ENCODE measurements at places on chromosomes 7 and 10.
A peak's percentile ranks its signal among the peaks of the same experiment; 100 is the strongest.

GRCh38 chr7:23672033-23672432 lies 8.0 kb upstream of the FAM221A start:
- DNase-seq = no peak

GRCh38 chr10:26221541-26221940 lies 5.0 kb downstream of the GAD2 start:
- no peak for DNase-seq

GRCh38 chr7:44263326-44264082 lies 61.9 kb downstream of the CAMK2B start:
- no peak for DNase-seq

GRCh38 chr10:609262-609658 lies 80.2 kb downstream of the DIP2C start:
- DNase-seq = no peak

DNA sequence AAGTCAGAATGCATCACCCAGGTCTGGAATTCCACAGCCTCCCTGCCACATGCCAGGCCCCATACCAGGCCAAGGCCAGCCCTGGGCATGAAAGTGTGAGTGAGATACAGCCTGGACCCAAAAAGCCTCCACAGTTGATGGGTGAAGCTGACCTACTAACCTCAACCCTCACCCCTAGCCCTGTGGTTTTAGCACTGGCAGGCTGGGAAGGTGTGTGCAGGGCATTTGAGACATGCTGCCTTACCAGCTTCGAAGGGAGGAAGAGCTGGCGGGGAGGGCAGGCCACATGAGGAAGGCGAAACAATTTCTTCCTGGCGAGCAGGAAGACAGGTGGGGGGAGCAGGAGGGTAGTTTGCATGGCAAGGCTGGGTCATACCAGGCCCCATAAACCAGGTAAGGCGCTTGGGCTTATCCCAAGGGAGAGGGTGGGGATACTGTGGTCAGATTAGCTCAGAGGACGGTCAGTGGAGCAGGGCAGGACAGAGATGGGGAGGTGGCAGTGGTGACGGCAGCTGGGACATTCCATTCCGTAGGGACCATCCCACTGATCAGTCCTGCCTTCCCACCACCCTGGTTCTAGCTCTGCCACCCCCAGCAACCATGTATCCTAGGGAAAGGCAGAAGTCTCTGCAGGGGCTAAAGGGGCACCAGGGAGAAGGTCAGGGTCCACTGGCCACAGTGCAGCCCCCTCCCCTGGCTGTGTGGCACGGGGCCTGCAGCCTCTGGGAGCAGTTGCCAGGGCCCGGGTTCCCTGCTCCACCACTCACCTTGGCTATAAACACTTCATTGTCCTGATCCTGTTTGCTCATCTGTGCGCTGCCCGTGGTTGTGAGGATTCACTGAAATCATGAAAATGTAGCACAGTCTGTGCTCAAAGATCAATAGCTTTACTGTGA lies 155.8 kb downstream of the NRF1 start:
- DNase-seq = no peak

DNA sequence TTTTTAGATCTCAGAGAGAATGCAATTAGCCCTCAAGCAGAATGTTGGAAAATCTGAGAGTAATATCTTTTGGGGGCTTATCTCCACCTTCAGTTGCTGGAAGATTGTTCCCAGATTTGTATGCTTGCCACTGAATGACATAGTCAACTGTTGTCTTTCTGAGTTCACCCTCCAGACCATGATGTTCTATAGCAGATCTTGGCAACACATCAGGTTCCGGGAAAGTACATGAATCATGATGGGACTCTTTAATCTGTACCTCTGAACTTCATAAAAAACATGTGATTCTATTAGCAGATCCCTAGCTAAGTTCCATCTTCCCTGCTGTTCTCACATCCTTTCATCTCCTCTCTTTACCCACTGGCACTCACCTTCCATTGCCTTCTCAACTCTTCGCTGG lies 68.9 kb downstream of the PLCE1 start:
- no peak for DNase-seq

DNA sequence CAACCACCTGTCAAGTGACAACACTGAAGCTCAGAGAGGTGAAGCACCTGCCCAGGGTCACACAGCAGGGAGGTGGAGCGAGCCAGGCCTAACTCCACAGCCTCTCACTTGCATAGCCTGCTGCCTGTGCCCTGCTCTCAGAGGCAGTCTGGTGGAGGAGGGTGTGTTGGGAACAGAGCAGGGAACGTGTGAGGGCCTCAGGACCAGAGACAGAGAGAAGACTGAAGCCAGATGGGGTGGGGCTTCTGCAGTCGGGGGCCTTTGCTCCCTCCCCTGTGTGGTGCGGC lies 114.0 kb downstream of the PTPN20 start:
- DNase-seq = peak; percentile 9

GRCh38 chr7:76506081-76506440 lies 4.3 kb upstream of the UPK3B start:
- no peak for DNase-seq

- no peak for DNase-seq
These were observed 1111.8 kb upstream of the C7orf33 start for GRCh38 chr7:147478796-147479195.

- DNase-seq = no peak
These were observed 32.9 kb downstream of the CSTF2T start for GRCh38 chr10:51666456-51666855.

DNA sequence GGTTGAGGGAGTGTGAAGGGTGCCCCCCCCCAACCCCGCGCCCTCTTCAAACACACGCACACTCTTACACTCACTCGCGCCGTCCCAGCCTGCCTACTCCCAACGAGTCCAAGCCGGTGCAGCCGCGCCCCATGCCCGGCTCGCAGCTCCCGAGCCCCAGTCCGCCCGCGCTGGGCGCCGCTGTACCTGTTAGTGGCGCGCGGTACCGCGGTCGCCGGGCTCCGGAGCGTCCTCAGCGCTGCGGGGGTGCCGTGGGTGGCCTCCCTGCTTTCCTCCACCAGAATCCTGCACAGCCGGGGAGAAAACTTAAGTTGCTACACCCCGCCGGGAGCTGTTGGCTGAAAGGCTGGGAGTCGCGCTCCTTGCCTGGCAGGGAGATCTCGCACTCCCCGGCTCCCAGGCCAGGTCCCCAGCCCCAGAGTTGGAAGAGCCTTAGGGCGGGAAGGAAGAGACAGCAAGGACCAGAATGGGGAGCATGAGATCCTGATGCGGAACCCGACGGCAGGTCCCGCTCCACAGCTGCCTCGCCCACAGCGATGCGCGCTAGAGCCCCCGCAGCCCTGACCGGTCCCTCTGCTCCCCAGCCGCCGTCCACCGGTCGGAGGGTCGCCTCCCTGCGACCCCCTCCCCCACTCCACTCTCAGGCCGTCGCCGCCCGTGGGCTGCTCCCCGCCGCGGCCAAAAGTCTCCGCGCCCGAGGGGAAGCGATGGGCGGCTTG lies 863 bp downstream of the ST8SIA6 start:
- DNase-seq = no peak

DNA sequence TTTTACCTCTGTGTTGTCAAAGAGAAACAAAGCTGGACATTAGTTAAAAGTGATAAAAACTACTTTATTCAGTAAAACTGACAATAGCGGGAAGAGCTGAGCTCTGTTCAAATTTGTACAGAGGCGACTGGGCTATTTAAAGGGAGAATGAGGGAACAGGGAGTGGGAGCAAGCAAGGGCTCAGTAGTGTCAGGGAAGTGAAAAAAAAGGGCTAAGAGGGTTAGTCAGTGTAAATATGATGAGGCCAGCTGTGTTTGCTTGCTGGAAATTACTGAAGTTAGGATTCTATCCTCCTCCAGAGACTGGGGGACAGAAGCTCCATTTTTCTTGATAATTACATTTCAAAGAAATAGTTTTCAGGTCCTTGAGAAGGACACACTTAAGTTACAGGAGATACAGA lies 232.5 kb downstream of the SH2D4B start:
- DNase-seq = no peak

GRCh38 chr10:116984202-116984990 lies 20.6 kb downstream of the SHTN1 start:
- DNase-seq = no peak

DNA sequence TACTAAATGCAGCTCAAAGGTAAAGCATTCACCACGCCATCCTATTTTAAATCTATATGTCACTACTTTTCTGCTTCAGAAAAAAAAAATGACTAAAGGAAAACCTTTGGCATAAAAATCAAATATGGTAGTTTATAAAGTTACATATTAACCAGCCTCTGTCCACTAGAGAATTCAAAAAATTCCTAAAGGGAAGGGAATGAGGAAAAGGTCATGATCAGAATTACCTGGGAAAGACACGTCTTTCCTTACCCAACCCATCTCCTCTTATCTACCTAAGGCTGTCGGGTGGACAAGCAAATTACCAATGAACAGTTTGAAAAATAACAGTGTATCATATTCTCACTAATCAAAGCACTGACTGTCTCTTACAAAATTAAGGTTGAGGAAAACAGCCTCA lies 100.7 kb upstream of the TMEM106B start:
- no peak for DNase-seq

- peak; percentile 77 for DNase-seq
These were observed 85.4 kb upstream of the GSDME start for GRCh38 chr7:24842449-24843241.
